H9 (cell line): ENCODE measurements at places on chromosomes 2 and 18.

DNA sequence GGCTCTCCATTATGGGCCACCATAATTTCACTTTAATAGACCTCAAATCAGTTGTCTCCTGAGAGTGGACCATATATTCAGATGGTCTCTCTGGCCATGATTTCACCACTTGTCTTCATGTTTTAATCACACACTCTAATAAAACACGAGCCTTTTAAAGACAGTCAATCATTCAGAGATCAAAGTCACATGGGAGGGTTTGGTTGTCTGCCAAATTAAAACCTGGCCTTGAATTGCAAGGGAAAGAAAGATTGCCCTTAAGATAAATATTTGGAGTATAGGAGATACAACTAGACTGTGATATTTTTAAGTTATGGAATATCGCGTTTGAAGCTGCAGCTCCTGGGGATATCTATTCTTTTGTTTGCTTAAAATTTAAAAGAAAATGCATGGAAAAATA, 377.8 kb upstream of the DDX18 start:
- DNase-seq, result no peak

DNA sequence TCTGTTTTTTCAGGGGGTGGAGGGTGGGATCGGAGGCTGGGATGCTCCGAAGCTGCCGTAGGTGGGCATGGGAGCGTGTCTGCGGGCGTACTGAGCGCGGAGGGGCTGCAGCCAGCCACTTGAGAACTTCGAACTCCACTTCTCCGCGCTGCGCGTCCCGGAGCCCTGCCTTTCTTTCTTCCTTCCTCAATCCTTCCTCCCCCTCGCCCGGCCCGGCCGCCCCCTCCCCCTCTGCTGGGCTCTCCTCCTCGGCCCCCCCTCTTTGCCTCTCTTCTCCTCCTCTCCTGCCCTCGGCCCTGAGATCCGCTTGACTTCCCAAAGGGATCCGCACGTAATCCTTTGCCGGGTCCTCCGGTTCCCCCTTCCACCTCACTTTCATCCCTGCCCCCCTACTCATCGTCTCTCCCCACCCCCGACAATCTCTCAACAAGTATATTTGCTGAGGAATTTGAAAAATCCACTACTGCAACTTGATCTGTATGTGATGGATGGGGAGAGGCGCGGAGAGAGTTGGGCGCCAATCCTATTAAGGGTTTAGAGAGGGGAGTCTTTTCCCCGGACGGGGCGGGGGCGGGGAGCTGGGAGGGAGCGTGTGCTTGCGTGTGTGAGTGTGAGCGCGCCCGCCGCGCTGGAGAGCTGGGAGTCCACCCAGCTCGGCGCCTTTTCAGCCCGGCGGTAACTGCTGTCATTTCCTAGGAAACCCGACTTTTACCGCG, 1.1 kb downstream of the GLI2 start:
- peak; percentile 72 for DNase-seq

GRCh38 chr2:161139098-161139987, 20.9 kb upstream of the TANK start:
- DNase-seq, result no peak

- no peak for DNase-seq
Measured at GRCh38 chr2:138090330-138090729, 126.1 kb downstream of the HNMT start.

GRCh38 chr18:53747210-53747609, 477.3 kb downstream of the MBD2 start:
- no peak for DNase-seq

DNA sequence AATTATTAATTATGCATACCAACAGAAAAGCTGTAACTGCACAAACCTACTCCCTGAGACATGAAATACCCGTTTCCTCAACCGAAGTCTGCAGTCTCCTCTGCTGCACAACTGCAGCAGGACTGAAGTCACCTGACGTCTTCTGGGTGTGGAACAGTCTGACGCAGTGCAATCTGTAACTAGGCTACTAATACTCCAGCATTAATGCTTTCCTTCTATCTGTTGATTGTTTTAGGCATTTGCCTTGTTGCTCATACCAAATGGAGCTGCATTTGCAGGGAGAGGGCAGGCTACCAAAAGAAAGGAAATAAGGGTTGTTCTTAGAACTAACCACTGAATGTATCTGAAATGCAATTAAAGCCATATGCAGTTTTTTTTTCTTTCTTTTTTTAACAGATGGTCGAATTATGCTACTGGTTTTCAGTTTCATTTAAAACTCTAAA, 40.1 kb downstream of the RTN4 start:
- no peak for DNase-seq

- no peak for DNase-seq
Measured at GRCh38 chr2:38666556-38666910, 619 bp downstream of the GALM start.

DNA sequence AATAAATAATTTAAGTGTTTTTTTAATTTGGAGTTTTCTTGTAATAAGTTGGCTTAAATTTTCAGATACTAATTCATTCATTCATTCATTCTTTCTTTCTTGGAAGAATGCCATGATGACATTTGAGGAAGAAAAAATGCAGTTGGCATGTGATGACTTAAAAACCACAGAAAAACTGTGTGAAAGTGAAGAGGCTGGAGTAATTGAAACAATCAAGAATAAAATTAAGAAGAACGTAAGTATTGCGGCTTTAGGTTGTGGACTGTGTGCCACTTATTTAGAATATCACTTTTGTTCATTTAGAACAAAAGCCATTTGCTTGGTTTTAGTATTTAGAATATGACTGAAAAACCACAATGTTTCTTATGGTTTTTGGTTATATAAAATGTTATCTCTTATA, 51.4 kb downstream of the TTC39C start:
- DNase-seq, result no peak

DNA sequence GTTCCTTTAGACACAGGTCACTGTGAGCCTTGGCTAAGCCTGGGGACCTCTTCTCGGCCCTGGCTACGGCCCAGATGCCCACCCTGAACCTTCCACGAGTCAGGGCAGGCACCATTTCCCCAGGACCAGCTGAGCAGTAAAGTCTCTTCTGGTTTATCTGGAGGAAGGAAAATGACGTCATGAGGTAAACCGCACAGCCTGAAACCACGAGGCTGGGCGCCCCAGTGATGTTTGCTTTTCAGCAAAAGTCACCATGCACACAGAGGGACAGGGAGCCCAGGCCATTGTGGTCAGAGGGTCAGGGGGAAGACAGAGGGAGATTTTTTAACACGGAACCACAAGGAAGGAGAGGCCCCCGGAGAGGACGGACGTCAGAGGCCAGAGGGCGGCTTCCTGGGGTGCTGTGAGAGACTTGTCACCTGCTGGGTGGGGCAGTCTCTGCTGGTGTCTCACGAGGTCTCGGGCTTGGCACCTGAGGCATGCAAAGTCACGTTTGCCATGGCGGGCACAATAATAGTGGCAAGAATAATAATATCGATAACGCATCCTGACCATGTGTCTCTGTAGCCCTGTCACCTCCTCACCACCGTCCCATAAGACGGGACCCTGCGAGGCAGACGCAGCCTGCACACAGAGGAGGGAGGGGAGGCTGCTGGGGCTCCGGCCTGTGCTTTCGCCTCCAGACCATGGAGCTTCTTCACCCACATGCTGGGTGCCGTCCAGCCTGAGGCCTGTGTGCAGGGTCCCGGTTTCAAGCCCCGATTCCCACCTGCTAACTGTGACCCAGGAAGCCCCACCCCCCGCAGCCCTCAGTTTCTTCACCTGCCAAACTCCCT, 33.2 kb upstream of the FOSL2 start:
- no peak for DNase-seq

DNA sequence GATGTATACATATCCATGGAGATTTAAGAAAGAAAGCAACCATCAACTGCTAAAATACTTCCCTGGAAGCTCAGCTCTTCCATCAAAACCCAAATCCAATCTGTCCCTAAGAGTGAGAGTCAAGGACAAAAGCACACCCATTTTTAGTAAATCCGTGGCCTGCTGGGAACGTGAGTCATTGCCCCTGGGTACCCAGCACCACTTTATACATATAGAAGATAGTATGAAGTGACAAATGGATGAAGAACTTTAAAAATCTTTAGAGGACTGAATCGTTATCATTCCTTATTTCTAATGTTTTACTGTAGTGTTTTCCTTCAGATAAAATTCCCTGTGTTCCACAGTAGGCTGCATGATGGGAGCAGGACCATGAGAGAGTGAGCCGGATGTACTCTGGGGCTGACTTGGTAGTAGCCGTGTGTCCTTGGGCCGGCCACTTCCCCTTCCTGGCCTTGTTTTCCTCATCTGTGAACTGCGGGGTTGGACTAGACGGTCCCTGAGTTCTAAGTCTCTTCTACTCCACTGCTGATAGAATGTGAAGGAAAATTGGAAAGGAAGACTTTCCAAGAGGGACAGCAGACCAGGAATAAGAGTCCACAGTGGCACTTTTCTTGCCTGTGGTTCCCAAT, 28.5 kb upstream of the CEP68 start:
- DNase-seq, result no peak

- no peak for DNase-seq
Measured at GRCh38 chr2:54635554-54636152, 87.8 kb upstream of the EML6 start.

DNA sequence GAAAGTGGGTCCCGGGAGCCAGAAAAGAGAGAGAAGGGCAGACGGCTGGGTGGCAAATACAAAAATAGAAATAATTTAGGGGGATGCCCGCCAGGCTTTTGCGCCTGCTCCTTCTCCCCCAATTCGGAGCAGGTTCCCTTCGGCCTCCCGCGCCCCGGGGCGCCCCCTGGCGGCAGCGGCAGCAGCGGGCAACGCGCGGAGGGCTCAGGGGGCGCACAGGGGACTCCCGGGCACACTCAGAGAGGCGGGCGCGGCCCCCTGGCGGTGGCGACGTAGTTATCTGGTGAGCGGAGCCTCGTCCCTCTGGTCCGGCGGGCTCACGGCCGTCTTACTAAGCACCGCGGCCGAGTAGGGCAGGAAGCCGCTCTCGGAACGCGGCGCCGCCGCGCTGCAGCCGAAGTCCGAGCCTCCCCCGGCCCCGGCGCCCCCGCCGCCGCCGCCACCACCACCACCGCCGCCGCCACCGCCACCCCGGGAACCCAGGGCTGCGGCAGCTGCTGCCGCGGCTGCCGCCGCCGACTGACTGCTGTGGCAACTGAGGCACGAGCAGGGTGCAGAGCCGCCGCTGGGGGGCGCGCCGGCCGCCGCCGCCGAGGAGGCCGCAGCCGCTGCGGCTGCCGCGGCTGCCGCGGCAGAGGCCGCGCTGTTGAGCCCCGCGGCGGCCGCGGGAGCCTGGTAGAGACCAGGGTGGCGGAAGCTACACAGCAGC, 3.8 kb downstream of the EVX2 start:
- peak; percentile 90 for DNase-seq

- no peak for DNase-seq
Measured at GRCh38 chr2:177712462-177712861, 319.9 kb downstream of the AGPS start.

GRCh38 chr18:53798516-53798915, 426.0 kb downstream of the MBD2 start:
- DNase-seq, result no peak

DNA sequence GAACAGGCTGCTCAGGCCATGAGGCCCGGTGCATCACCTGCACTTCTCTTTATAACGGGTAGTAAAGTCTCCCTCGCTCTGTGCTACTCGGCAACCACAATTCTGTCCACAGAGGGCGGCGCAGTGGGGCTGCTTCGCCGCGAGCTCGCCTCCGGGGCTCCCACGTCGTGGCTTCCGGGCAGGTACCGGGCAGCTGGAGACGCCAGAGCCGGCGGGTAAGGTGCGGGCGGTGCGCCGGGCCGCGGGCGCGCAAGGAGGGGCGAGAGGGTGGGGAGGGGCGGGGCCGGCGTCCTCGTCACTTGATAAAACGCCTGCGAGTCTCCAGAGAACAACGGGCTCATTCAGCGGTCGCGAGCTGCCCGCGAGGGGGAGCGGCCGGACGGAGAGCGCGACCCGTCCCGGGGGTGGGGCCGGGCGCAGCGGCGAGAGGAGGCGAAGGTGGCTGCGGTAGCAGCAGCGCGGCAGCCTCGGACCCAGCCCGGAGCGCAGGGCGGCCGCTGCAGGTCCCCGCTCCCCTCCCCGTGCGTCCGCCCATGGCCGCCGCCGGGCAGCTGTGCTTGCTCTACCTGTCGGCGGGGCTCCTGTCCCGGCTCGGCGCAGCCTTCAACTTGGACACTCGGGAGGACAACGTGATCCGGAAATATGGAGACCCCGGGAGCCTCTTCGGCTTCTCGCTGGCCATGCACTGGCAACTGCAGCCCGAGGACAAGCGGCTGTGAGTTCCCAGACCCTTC, at the start of gene ITGA6:
Gene ITGA6, plus strand, starts transcription at position 331 of the 734 bp plus-strand sequence.
- peak; percentile 88 for DNase-seq

DNA sequence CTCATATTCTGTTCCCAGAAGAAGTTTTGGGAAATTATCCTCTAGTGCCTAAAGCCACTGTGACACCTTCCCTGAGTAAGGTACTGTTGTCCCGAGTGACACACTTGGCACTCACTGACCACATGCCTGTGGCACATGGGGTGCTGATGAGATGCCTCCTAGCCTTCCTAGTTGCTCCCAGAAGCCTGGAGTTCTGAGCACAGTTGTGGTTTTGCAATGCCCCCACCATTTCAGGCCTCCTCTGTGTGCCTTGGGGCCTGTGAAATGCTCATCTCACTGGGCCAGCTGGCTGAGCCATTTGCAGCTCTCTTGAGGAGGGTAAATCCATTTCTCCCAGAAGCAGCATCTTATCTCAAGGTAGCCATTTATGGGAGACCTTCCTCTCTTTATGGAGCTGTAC, 91.8 kb downstream of the DGKD start:
- no peak for DNase-seq

DNA sequence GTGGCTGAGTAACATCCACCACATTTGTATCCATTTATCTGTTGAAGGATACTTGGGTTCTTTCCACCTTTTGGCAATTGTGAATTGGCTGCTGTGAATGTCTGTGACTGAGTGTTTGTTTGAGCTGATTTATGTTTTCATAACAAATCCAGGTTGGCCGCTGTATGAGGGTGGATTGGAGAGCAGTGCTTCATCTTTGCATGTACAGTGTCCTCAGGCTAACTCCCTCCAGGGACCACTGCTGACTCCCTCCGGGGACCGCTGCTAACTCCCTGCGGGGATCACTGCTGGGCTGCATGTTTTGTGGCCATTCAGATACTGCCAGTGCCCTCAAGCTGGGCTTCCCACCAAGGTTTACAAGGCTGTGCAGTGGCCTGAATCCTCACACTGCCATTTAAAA, 10.2 kb downstream of the BOK start:
- DNase-seq, result peak; percentile 19

DNA sequence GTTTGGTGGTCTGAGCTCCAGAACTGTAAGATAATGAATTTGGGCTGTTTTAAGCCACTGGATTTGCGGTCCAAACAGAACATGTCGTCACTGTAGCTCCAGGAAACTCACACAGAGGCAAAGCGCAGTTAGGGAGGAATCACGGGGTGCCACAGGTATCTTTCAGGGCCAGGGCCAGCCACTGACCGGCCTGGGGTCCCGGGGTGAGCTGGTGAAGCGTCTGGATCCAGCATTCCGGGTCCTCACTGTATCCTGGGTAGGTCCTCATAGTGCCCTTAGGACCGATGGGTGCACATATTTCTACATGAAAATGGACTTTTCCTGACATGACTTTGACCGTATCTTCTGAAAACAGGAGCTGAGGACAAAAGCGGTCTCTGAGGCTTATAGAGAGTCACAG, 196.0 kb upstream of the HDAC4 start:
- no peak for DNase-seq

GRCh38 chr18:24014062-24014985, at the start of gene TTC39C:
Gene TTC39C (plus strand): TSS chr18:24014754. CDS start chr18:24014872, 118 bp downstream.
- DNase-seq, result peak; percentile 55

GRCh38 chr2:70664525-70664924, 103.5 kb downstream of the ADD2 start:
- DNase-seq, result peak; percentile 12
